ENCODE measurements at places on chromosomes 7 and 10.

- DNase-seq: peak; percentile 73
These were observed 23.9 kb downstream of the NRF1 start for GRCh38 chr7:129635300-129636029.

- DNase-seq: no peak
These were observed 1049.3 kb upstream of the C7orf33 start for GRCh38 chr7:147541261-147541660.

GRCh38 chr7:88314061-88314491, 7.4 kb upstream of the STEAP4 start:
- no peak for DNase-seq

DNA sequence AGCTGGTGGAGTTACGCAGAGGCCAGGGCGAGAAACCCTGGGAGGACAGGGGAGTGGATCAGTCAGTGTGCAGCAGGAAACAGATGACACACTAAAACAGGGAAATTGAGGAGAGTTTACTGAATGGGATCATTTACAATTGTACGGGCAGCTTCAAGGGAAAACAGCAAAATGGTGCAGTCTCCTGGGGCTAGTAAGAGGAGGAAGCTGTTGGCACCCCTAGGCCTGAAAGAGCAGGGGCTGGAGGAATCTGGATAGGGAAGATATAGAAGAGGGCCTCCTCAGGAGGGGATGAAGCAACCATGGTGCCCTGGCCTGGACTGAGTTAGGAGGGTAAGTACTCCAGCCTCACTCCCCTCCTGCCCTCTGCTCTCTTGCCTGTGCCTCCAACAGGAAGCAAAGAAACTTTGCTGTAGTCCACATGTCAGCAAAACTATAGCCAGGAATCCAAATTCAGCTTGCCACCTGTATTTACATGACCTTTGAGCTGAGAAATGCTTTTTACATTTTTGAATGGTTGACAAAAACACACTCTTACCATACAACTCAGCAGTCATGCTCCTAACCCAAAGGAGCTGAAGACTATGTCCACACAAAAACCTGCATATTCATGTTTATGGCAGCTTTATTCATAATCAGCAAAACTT, 52.3 kb upstream of the OPN4 start:
- DNase-seq: no peak

DNA sequence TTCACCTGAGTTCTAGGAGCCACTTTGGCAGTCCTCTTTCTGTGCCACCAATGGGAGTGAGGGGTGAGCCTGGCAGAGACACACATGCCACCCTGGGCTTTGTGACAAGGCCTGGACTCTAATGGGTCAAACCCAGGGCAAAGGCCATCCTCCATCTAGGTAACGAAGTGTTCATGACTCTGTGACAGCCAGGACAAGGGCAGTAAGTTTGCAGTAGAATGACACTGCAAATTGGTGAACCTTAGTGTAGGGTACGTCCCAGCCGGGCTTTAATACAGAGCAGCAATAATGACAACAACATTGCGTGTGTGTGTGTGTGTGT, 43.3 kb downstream of the PAPSS2 start:
- no peak for DNase-seq

DNA sequence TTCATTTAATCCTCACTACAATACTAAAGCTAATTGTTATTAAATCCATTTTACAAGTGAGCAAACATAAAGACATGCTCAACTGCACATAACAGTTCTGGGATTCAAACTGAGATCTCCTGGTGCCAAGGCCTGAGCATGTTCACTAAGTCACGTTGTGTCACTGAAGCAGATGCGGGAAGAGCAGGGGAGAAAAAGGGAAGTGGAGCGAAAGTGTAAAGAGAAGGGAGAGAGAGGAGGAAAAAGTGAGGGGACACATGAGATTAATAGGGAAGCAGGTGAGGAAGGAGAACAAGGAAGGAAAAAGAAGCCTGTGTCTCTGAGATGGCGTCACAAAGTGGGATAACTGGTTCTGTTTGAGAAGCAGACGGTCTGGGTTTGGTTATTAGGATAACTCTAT, 38.9 kb upstream of the KAT6B start:
- DNase-seq: no peak

DNA sequence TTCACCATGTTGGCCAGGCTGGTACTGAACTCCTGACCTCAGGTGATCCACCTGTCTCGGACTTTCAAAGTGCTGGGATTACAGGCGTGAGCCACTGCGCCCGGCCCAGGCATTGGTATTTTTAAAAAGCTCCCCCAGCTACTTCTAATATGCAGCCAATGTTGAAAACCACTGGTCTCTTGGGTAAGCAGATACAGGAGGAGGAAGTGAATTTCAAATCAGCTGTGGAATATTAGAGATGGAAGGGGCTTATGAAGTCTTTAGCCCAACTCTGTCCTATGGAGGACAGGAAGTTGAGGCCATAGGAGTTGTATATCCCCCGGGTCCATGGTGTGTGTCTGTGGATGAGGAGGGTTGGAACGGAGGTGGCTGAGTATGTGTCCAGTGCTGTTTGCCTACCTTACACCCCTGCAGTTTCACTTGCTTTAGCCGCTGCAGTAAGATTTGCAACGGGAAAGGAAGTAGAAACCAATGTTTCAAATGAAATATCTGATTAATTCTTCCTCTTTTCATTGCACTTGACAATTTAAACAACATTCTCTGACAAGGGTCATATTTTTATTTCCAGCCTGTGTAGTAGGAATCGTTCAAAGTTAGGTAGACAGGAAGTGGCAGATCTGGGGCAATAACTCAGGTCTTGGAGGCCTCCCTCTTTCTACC, 3.4 kb downstream of the PDE6C start:
- DNase-seq: no peak

- DNase-seq: no peak
These were observed 71.2 kb downstream of the APBB1IP start for GRCh38 chr10:26509307-26509706.

DNA sequence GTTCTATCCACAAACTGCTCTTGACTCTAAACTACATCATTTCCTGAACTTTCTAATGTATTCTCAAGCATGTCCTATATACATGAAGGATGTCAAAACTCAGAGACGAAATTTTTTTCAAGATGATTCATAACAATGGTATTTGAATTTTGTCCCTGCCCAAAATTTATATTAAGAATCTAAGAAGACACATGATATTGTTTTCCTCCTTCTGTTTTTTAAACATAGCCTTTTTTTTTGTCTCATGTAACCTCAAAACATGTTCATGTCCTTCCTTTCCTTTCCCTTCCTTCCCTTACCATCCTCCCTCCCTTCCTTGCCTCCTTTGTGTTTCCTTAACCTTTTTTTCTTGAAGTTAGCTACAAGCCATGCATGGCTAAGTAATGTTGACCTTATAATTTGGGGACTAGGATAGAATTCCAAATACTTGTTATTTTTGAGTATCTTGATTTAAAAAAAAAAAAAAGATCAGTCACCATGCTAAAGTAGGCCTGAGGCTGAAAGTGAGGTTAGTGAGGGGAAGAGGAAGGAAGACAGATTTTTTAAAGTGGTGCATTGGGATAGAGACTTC, 163.0 kb downstream of the SUGCT start:
- no peak for DNase-seq

DNA sequence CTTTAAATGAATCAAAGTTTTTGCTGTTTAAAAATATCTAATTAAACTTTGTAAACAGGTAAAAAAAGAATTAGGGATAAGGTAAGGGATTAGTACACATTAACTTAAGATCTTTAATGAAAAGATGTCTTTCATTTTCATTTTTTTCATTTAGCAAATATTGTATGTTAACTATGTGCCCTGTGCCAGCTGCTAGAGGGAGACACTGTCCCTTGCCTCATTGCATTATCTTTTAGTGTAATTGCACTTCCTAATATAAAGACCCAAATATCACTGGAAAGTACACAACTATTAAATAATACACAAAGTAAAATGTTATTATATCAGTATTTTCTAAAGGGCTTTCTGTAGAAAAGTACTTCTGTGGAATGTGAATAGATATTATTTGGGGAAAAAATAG, 102.7 kb downstream of the GPR37 start:
- DNase-seq: no peak

GRCh38 chr10:5631936-5632335, 34.5 kb downstream of the ASB13 start:
- DNase-seq: no peak

DNA sequence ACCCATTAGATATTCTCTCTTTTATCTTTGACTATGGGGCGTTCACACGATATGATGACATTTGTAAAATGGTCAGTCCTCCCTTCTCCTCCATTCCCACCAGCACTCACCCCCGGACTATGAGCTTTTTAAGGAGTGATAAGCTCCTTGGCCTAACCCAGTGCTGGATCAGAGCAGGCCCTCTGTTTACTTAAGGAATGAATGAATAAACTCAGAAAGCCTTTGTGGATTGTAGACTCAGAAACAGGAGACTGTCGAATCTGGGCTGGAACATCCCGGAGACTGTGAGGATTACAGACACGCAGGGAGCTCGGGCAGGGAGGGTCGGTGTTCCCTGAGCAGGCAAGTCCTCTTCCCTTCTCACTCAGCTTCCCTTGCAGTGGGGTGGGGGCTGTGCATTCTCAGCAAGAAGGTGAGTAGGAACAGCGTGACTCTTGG, 6.8 kb upstream of the ZCCHC24 start:
- DNase-seq: no peak

DNA sequence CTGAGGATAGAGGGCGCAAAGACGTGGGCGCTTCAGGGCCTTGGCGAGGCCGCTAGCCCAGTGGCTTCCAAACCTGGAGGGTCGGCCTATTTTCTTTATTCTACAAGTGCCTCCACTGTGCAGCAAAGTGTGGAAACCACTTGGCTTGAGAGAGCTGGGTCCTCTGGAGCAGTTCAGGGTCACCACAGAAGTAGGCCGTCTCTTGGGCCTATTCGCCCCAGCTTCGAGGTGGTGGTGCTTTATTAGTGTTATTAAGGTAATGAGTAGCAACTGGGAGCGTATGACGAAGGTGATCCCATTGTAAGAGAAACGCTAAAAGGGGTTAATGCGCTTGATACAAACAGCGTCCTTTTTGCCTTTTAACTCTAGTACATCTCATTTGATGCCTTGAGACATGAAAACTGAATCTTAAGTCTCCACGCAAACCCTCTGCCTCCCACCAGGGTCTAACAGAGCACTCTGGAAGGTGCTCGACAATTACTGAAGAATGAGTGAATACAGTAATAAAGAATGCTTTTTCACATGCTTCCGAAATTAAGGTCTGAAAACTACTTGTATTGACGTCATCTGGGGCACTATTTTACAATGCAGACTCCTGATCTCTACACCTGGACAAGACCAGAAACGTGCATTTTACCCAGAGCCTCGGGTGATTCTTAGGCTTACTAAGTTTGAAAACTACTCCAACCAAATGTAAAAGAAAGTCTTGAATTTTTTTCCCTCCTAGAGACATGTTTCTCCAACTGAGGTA, 647 bp upstream of the GSAP start:
- DNase-seq: no peak

DNA sequence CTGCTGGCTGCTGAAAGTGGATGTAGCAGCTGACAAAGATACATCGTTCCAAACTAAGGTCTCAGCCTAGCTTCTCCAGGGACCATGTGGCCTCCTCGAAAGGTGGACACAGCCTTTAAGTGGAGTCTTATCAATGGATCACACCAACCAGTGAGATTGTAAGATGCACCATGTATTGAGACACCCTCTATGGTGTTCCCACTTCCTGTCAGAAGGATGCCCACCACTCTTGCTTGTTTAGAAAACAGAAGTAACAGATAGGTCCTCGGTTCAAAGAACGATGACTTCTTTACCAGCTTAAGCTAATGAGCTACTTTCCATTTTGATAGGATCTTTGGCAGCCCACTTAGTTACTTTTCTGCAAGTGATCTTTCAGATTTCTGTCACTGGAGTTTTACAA, 34.3 kb downstream of the SLC25A13 start:
- DNase-seq: no peak

GRCh38 chr7:69782917-69783684, 184.8 kb downstream of the AUTS2 start:
- DNase-seq: peak; percentile 44

GRCh38 chr7:1611708-1612241, 41.9 kb upstream of the PSMG3 start:
- DNase-seq: no peak

GRCh38 chr7:135512135-135512887, 2.4 kb upstream of the CNOT4 start:
- peak; percentile 70 for DNase-seq

GRCh38 chr10:75887992-75888680, 456.7 kb downstream of the LRMDA start:
- no peak for DNase-seq

DNA sequence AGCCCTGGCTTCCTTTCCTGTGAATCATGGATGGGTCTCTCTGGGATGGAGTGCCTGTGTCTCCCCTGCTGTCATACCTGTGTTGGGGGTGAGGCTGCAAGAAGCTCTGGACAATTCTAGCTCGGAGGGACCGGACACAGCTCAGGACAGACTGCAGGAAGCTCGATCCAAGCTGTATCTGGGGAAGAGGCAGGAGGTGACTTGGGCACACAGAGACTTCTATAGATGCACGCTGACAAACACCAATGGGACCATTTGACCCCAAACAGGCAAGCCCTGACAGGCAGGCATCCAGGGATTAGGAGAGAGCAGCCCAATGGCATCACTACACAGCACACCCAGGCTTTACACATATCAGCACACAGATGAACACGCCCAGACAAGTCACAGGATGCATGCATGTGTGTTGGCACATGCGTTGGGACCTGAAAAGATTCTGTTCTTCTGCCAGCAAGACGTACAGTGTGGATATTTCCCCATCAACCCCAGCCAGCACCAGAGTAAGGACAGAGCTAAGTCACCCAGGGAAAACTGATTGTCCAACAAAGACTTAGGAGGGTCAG, 4.5 kb downstream of the LLCFC1 start:
- no peak for DNase-seq

DNA sequence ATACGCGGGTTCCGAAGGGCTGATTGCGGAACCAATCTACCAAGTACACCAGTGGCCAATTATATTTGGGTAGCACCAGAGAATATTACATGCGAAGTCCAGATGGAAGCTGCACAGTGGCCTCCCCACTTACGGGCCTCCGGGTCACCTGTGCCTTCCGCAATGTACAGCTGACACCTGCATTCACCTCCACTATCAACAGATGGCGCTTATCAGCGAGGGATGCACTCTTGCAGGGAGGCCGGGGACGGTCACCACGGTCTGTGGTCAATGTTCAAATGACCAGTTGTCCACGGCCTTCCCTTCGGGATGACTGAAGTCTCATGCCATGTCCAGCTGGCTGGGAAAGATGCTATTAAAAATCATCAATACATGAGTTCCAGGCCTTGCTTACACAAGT, 47.6 kb downstream of the SLIT1 start:
- no peak for DNase-seq

GRCh38 chr7:157339777-157340677, 3.2 kb downstream of the DNAJB6 start:
- DNase-seq: peak; percentile 57

DNA sequence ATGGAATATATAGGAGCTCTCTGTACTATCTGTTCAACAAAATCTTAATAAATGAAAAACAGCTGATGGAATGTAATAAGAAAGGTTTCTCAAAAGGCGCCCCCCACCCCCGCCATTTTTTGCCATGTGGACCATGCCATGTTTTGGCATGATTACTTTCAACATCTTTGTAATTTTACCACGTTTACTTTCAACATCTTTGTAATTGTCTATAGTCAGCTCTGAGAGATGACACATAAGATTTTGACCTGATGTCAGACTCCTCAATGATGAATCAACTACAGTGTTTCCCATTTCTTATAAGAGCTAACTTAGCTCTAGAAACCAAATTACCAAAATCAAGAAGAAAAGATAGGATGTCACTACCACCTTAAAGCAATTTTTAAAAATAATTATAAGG, 144.9 kb upstream of the AHR start:
- DNase-seq: no peak

Measured in NCI-H345 (cell line).